ENCODE measurements at places on chromosomes 5 and 9.

GRCh38 chr5:88368201-88368600, 99.6 kb upstream of the TMEM161B start:
- no peak for DNase-seq

DNA sequence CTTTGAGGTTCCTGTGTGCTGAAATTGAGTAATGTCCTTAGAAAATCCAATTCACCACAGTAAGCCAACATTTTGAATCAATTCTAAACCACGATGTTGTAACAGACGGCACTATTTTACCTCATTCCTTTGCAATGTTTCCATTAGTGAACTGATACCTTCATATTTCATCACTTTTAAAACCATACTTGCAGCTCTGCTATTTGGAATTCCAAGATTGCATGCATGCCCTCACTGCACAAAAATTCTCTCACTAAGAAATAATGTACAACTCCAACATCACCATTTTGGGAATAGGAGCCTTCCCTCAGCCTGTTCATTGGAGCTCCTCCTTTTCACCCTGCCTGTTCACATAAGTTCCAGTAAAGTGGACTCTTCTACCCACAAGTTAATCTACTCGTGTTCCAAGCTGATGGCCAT, 74.8 kb upstream of the TGFBR1 start:
- no peak for DNase-seq

DNA sequence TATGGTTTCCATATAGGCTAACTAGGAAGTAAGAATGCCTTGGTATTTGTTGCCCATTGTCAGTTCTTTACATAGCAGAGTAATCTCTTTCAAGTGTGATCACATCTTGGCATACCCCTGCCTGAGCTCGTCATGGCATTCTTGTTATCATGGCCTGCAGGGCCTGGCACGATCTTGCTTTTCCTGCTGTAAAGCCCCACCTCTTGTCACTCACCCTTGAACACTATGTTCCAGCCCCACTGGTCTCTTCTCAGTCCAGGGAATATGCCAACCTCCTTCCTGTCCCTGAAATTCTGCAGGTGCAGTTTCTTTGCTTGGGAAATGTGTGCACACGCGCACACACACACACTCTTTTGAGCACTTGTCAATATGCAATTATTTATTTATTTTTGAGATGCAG, 250.2 kb upstream of the DMRT1 start:
- DNase-seq: no peak

- DNase-seq: no peak
Measured at GRCh38 chr9:131980267-131981016, 99.2 kb downstream of the MED27 start.

- no peak for DNase-seq
Measured at GRCh38 chr9:82404881-82405280, 416.3 kb downstream of the SPATA31D1 start.

- DNase-seq: no peak
Measured at GRCh38 chr5:168865968-168866367, 286.8 kb upstream of the PANK3 start.

DNA sequence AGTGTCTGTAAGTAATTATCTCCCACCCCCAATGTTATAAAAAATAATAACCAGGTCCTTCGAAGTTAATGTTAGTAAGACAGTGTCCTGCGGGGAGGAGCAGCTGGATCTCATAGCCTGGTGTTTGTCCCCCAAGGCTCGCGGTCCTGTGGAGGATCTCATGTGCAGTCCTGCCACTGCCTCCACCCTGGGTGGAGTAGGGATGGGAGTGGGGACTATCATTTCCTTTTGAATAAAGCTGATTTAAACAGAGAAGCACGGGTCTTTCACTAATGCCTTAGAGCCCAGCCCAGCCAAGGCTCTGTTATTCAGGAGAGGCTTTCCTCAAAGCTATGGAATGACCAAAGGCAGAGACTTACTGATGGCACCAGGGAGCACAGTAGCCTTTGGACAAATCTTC, 40.2 kb downstream of the SUB1 start:
- DNase-seq: no peak

DNA sequence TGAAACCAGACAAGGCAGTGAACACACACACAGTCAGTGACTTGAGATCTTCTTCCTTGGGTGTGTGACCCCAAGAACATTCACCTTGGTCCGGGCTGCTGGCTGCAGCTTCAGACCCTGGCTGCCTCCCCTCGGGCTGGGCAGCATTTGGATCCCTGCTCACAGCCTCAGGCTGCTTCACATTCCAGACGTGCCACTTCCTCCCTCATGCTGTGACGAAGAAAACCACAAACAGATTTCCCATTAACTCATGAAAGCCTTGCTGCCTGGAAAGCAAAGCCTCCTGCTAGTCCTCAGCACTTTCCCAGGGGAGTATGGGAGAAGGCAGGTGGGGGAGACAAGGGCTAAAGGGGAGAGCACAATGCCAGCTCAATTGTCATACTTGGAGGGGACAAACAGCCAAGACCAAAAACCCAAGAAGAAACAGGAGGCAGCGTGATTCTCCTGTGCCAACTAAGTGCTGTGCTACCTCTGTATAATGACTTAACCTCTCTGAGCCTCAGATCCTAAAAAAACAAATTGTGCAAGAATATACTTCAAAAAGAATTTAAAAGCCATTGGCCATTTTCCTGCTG, 594.6 kb upstream of the BRINP1 start:
- DNase-seq: no peak

- DNase-seq: no peak
Measured at GRCh38 chr5:99646011-99646647, 717.3 kb upstream of the CHD1 start.

GRCh38 chr5:167574464-167574863, 717.0 kb upstream of the WWC1 start:
- DNase-seq: no peak

- no peak for DNase-seq
Measured at GRCh38 chr5:148806520-148806931, 19.9 kb upstream of the ADRB2 start.

DNA sequence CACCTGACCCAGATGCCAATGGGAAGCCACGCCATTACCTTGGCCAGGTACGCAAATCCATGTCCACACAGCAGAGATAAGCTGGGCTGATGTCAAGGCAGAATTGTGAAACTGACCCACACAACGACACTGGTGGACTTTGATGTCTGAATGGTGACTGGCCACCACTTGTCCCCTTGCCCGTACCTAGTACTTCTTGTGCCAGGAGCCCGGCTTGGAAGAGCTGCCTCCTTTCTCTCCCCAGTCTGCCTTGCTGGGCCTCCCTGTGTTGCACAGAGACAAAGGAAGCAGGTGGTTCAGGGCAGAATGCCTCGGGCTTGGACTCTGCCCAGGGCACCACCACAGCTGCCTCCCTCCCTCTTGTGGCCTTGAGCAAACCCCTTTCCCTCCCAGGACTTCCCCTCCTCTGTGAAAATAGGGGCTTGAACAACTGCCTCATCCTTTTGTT, 23.3 kb downstream of the PTGES2 start:
- DNase-seq: no peak

- DNase-seq: no peak
Measured at GRCh38 chr5:181127907-181128626, 2.9 kb downstream of the OR2V1 start.

GRCh38 chr9:123402981-123403509, 47.0 kb downstream of the CRB2 start:
- no peak for DNase-seq

DNA sequence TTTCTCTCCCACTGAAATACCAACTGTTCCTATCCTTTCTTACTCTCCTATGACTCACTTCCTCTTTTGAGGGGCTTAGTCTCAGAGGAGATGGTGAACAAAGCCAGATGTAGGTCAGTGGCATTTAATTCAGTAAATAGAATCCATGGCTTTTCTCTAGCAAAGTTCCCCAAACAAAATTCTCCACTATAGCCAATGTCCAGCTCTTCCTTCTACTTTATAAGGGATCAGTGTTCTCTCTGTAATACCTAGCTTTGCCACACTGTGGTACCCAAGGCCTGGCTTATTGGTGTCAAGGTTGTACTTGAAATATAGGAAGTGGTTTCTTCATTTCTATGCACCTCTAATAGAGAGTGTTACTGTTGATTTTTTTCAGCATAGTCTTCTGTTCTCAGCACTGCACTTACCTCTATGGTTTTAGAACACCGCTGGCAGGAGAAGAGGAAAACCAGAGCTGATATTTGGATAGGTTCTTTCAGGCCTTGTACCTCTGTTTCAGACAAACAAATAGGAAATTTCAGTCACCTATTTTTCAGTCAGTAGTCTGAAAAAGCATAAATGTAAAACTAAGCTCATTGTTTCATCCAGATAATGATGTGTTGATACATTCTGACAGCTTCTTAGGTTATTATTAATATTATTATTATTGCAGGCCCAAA, 40.6 kb upstream of the ITGA2 start:
- DNase-seq: no peak

DNA sequence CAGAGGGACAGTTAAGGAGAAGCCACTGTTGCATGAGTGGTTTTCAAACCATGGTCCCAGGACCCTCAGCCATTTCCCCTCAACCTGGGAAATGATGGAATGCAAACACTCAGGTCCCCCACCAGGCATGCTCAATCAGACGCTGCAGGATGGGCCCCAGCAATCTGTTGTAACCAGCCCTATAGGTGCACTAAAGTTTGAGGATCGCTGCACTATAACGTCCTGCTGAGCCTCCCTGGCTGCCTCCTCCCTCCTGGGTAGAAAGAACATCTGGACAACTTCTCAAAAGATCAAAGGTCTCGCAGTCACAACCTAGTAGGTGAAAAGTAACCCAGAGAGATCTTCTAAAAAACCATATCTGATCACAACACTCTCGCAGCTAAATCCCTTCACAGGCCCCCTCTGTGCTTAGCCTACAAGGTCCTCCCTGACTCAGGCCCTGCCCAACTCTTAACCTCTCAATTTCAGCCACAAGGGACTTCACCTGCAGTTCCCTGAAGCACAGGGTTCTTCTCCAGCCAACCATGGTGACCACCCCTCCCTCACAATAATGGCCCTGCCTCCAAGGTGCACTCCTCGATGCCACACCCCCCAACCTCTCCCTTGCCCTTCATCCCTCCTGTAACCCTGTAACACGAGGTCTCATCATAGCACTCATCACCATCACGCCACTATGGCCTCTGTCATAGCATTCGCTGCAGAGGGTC, 3.5 kb downstream of the SHB start:
- DNase-seq: no peak

DNA sequence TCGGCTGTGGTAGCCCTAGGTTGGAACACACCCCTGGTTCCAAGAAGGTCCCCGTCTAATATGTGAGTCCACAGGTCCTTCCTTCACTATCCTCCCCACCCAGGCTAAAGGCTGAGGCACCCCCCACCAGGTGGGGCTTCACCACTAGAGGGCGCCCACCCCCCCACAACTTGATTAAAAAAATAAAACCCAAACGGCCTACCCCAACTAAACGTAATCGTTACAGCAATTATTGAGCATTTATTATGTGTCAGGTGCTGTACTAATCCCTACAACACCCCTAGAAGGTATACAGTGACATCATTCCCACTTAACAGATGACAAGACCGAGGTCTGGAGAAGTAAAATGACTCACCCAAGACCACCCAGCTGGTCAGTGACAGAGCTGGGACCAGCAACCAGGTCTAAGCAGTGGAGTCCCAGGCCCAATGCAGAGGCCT, 65.0 kb downstream of the FGF18 start:
- no peak for DNase-seq

DNA sequence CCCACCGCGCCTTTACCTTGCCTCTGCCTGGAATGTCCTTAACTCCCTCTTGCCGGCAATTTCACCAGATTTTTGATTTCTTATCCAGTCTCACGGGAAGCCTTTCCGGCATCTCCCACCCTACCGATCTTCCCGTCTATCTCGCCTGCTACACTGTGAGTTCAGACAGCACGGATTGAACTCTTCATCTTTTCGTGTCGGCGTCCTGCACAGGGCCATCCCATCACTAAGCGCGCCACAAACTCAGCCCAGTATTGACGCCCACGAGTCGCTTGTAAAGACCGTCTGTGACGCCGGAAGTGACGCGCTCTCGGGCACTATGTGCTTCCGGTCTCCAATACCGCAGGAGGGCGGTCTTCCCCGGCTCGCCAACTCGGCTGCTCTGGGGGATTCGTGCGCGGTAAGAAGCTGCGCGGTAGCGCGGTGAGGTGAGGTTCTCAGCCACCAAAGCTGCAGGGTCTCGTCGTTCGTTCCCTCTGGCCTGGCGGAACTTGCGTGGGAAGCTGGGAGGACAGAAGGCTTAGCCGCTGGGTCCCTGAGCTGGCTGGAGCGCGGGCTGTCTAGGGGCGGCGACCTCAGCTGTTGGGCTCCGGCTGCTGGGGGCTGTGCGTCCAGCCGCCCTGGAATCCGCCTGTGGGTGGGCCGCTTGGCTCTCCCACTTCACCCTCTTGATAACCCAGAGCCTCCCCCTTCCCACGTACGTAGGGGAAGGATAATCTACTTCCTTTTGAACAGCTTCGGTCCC, at the start of gene ZCCHC9:
ZCCHC9 (plus strand) TSS at position 317 of the 745 bp plus-strand sequence. CDS start 3,171 bp downstream, outside the sequence.
- peak; percentile 97 for DNase-seq

- DNase-seq: peak; percentile 20
Measured at GRCh38 chr5:178343306-178343705, 110.7 kb upstream of the PHYKPL start.

All from chondrocyte (in vitro differentiated cells).